GM12878 (cell line): ENCODE measurements at places on chromosomes 13 and 19. TPM values are rescaled to one million over a fixed set of nuclear protein-coding genes. Genes with fewer than 3 reads are reported as not detected.

Gene SYDE1
- polyA plus RNA-seq, result not detected in 2 replicates

Gene MEF2B
- polyA plus RNA-seq, result 10.0 and 11.3 TPM in 2 replicates

Gene VRK3
- polyA plus RNA-seq, result 48.2 and 51.4 TPM in 2 replicates

Gene REXO1
- 3.6 and 3.7 TPM in 2 replicates for polyA plus RNA-seq

Gene PCDH17
- not detected in 2 replicates for polyA plus RNA-seq

Gene TNNT1
- polyA plus RNA-seq, result 0.37 TPM in 1 of 2 replicates, not detected in the other

Gene TMEM221
- not detected in 2 replicates for polyA plus RNA-seq

Gene CSNK1A1L
- not detected in 2 replicates for polyA plus RNA-seq

Gene PLPPR3
- polyA plus RNA-seq, result not detected in 2 replicates

DNA sequence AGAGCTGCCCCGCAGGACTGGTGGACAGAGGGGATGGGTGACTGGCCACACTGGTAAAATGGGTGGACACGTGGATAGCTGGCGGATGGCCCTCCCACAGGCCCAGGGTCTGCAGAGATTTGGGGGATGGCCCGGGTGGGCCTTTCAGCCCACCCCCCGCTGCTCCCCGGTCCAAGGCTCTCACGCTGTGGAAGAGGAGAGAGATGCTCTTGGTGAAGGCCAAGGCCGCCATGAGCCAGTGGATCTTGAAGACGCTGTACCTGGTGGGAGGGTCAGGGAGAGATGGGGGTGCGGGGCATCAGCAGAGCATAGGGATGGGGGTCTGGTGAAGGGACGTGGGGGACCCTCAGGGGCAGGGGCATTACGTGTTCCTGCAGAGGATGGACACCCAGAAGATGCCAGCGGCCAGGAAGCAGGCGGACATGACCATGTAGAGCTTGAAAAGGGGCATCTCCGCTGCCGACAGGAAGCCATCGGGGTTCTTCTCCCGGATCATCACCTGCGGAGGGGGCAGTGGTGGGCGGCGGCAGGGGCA is 4.5 kb downstream of the GPR108 start:
- H3K4me1 ChIP-seq, result peaks cover 23% of the 10 kb centered on the region
- H3K27ac ChIP-seq, result no peak overlapping the region
- no peaks in the 10 kb centered on the region; the same call in 1 of the 2 replicates for H3K36me3 ChIP-seq
- no peak for DNase-seq

- no peak for DNase-seq
- H3K4me1 ChIP-seq, result no peaks in the 10 kb centered on the region
- no peaks in the 10 kb centered on the region for H3K36me3 ChIP-seq
- H3K4me3 ChIP-seq, result no peak overlapping the region
Observed at GRCh38 chr13:113422807-113423519, 30.3 kb downstream of the ADPRHL1 start.

- H3K4me3 ChIP-seq, result no peak overlapping the region
- DNase-seq, result no peak
- no peaks in the 10 kb centered on the region for H3K27me3 ChIP-seq
- H3K4me1 ChIP-seq, result no peaks in the 10 kb centered on the region
- no peaks in the 10 kb centered on the region for H3K36me3 ChIP-seq
Observed at GRCh38 chr13:73417012-73417615, 358.3 kb downstream of the KLF5 start.

- H3K4me1 ChIP-seq, result peaks cover 51% of the 10 kb centered on the region
- peak overlapping the region; percentile 46 for H3K4me3 ChIP-seq
- no peaks in the 10 kb centered on the region for H3K27me3 ChIP-seq
- no peak for DNase-seq
Observed at GRCh38 chr13:40994581-40995230, 24.4 kb downstream of the ELF1 start.

GRCh38 chr19:55601084-55601483 is 996 bp downstream of the ZNF524 start:
- no peak for DNase-seq
- peaks cover 10% of the 10 kb centered on the region; the same call in 1 of the 2 replicates for H3K4me1 ChIP-seq
- H3K4me3 ChIP-seq, result peak overlapping the region; percentile 88

DNA sequence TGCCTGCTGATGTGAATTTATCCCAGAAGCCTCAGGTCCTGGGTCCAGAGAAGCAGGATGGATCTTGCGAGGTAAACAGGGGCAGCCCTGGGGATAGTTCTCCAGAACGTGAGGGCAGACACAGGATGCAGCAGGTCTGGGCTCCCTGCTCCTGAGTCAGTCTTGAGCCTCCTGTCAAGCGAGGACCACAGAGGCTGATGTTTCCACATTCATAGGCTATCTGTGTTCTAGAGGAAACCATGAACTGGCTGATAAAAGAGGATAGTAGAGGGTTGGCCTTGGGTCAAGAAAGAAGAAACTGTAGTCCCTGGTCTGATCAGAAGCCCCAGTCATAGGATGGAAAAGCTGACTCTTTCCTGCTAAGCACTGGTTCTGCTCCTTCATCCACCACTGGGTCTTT is 2.2 kb downstream of the ZNF175 start:
- no peak for DNase-seq
- no peaks in the 10 kb centered on the region for H3K27me3 ChIP-seq

GRCh38 chr19:10078329-10078728 is 7.8 kb upstream of the SHFL start:
- H3K4me1 ChIP-seq, result no peaks in the 10 kb centered on the region
- H3K4me3 ChIP-seq, result no peak overlapping the region
- no peak overlapping the region for H3K27ac ChIP-seq
- no peaks in the 10 kb centered on the region for H3K36me3 ChIP-seq
- no peaks in the 10 kb centered on the region for H3K27me3 ChIP-seq
- no peak for DNase-seq

DNA sequence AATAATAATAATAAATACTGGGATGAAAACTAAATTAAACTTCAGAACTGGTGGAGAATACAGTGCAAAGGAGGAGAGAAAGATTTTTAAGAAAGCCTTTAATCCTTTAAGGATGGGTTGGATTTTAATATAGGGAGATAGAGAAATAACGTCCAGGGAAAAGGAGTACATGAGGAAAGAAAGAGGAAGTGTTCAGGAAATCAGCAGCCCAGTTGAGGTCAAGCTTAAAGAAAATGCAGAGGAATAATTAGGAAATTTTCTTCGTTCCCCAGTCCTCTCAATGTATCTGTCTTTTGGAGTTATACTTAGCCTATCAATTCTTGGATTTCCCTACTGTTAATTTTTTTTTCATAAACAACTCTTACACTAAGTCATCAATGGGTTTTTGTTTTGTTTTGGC is 47.7 kb downstream of the INTS6 start:
- no peak overlapping the region for H3K4me3 ChIP-seq
- H3K4me1 ChIP-seq, result peaks cover 7% of the 10 kb centered on the region; the same call in 1 of the 2 replicates
- H3K27ac ChIP-seq, result no peak overlapping the region
- no peaks in the 10 kb centered on the region for H3K36me3 ChIP-seq

DNA sequence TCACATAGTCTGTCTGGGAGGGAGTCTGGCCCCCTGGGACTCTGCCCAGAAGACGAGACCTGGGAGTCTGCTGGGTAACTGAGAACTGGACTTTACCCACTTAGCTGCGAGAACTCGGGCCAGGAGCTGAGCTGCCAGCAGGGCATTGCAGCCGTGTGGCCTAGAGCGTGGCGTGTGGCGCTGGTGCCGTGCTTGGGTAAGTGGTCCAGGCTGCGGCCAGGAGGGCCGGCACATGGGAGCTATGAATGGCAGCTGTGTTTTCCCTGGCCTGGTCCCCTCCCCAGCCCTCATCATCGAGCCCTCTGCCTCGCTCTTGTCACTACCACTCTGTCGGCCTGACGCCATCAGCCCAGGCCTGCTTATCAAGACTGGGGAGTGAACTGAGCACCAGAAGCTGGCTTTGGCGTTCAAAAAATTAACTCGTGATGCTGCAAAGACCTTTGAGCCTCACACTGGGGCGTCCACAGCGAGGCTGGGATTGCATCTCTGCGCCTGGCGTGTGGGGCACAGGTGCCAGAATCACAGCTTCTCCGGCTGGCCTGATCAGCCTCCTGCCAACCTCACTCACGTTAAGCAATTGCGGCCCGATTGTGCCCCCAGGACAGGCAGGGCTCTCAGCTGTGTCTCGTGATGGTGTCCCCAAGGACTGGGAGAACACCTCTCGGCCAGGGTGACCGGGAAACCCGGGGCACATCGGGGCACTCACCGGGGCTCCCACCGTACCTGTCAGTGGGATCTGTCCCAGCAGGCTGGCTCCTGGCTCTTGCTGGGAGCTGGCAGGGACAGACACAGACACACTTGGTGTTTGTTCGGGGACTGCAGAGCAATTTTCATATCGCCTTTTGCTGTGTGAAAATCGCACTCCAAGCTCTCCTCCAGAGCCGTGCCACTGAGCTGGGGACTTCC is 85.9 kb downstream of the KDM4B start:
- H3K4me1 ChIP-seq, result no peaks in the 10 kb centered on the region
- no peaks in the 10 kb centered on the region for H3K27me3 ChIP-seq

DNA sequence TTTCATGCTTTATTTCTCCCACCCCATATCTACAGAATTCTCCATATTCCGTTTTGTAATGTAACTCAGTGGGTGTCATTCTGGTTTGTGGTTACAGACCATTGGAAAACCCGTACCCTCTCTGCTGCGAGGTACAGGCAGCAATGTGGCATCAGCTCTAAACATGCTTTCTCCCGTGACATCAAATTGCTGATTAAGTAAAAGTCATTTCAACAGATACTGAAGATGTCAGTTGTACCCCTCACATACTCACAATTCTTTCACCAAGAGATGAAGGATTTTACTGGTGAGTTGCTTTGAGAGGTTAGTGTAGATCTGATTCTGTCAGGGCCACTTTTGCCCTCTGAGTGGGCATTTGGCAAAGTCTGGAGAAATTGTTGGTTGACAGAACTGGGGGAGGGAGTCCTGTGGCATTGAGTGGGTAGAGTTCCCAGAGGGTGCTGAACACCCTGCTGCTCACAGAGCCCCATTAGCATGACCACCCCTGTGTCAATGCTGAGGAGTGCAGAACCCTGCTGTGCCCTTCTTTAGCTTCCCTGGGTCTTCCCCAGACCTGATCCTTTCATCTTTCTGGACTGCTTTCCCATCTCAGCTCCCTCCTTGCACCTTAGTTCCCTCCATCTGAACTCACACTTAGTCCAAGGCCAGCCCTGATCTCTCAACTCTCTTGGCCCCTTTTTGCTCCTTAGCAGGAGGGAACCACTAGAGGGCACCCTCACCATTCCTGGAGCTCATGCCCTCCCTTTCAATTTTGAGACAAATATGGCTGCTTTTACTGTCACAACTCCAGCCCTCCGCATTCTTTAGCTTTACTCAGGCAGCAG is 39.9 kb upstream of the CEACAM8 start:
- H3K4me3 ChIP-seq, result no peak overlapping the region
- no peaks in the 10 kb centered on the region for H3K36me3 ChIP-seq
- H3K27ac ChIP-seq, result no peak overlapping the region
- H3K4me1 ChIP-seq, result no peaks in the 10 kb centered on the region
- DNase-seq, result no peak

DNA sequence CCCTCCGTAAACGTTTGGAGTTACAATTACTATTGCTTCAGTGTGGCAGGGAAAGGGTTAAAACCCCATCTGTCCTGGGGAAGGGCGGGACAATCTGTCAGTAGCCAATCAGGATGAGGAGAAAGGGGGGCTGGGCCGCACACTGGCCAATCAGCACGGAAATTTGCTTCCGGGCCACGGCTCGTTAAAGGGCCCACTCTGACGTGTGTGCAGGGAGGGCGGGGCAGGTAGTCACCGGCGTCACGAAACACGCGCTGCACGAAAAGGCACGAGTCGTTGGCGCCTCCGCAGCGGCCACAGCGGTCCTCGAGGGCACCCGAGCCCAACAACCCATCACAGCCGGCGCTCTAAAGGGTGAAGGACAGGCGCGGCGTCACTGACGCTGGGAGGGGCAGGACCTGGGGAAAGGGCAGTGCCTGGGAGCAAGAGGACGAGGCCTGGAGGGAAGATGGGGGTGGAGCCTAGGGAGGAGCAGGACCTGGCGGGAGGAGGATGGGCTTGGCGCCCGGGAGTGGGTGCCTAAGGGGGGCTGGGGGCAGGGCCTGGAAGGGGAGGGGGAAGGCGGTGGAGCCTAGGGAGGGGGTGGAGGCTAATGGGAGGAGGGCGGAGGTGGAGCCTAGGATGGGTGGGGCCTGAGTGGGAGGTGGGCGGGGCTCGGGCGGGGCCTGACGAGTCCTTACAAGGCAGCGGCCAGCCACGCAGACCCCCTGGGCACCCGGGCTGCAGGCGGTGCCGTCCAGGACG is 4.9 kb downstream of the ADAMTSL5 start:
- no peaks in the 10 kb centered on the region for H3K36me3 ChIP-seq
- H3K4me3 ChIP-seq, result peak overlapping the region; percentile 42; the same call in 1 of the 2 replicates
- peak; percentile 32 for DNase-seq
- no peaks in the 10 kb centered on the region; the same call in 1 of the 2 replicates for H3K27me3 ChIP-seq
- H3K4me1 ChIP-seq, result no peaks in the 10 kb centered on the region

- H3K4me1 ChIP-seq, result no peaks in the 10 kb centered on the region
- no peak for DNase-seq
- no peak overlapping the region for H3K27ac ChIP-seq
- no peak overlapping the region for H3K4me3 ChIP-seq
Observed at GRCh38 chr13:40540328-40541044, 126.0 kb downstream of the FOXO1 start.

DNA sequence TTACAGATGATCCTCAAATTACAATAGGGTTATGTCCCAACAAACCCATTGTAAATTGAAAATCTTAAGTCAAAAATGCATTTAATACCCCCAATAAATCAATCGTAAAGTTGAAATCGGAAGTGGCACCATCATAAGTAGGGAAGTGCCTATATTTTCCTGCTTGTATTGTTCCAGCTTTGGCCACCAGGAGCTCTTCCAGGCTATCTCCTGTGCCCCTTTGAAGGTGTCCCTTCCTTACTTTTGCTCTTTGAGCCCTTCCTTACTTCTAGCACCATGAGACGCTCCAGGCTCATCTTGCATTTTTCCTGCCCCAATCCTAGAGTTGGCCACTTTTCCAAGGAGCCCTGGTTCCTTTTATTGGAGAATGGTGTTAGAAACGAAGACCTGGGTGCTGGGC is 163.0 kb upstream of the TSC22D1 start:
- H3K4me1 ChIP-seq, result no peaks in the 10 kb centered on the region
- no peaks in the 10 kb centered on the region; the same call in 1 of the 2 replicates for H3K27me3 ChIP-seq
- H3K4me3 ChIP-seq, result no peak overlapping the region
- no peak for DNase-seq

DNA sequence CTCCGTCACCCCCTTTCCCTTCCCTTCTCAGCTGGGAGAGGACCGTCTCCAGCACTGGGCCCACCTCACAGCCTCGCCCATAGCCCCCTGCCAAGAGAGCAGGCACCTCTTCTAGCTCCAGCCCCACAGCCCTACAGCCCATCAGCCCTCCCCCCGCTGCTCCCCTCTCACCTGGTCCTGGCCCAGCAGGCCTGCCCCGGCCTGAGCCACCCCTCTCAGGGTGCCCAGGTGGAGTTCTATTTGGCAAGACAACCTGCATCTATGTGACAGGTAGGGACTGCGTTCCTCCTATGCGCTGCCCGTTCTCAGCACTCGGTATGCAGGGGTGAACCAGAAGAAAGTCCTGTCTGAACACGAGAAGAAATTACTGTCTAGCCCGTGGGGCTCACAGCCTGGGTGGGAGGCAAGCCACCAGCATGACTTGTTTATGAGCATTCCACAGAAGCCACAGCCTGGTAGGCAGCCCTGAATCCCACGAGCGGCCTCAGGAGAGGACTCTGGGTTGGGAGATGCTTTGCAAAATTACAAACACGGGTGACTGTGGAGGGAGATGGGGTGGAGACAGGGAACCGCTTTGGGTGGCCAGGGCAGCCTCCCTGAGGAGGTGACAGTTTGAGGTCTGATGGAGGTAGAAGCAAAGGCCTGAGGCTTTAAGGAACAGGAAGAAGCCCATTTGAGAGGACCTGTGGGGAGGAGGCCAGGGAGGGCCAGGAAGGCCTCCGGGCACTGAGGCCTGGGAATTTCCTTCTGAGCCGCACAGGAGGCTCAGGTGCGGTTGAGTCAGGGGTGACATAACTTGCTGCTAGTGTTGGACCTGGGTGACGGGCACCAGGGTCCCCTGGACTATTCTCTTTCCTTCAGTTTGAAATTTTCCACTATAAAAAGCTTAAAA is 1.2 kb upstream of the PLEKHF1 start:
- 0 out of 2 replicates have a peak overlapping the region, but pooled peaks have one; percentile 92 for H3K4me3 ChIP-seq
- H3K4me1 ChIP-seq, result peaks cover 26% of the 10 kb centered on the region
- H3K36me3 ChIP-seq, result no peaks in the 10 kb centered on the region
- no peaks in the 10 kb centered on the region for H3K27me3 ChIP-seq
- DNase-seq, result no peak
